ENCODE measurements at places on chromosomes 7 and 10.
A peak's percentile ranks its signal among the peaks of the same experiment; 100 is the strongest.

DNA sequence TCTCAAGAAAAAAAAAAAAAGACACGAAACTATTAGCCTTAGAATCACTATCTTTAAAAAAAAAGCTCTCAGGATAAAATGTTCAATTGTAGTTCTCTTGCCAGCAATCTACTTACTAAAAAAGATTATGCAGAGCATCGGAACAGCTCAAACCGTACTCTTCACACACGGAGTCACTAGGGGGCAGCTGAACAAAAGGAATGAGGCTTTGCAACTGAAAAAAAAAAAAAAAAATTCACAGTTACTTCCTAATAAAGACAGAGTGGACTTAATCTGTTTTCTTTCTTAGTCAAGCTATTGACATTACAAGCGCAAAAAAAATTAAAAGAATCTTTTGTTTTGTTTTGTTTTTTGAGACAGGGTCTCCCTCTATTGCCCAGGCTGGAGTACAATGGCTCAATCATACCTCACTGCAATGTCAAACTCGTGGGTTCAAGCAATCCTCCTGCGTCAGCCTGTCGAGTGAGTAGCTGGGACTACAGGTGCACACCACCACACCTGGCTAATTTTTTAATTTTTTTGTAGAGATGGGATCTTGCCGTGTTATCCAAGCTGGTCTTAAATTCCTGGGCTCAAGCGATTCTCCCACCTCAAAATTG lies 11.5 kb downstream of the PMS2 start:
- peak; percentile 53 for DNase-seq

GRCh38 chr7:31855530-31855929 lies 168.5 kb downstream of the PPP1R17 start:
- DNase-seq = no peak

DNA sequence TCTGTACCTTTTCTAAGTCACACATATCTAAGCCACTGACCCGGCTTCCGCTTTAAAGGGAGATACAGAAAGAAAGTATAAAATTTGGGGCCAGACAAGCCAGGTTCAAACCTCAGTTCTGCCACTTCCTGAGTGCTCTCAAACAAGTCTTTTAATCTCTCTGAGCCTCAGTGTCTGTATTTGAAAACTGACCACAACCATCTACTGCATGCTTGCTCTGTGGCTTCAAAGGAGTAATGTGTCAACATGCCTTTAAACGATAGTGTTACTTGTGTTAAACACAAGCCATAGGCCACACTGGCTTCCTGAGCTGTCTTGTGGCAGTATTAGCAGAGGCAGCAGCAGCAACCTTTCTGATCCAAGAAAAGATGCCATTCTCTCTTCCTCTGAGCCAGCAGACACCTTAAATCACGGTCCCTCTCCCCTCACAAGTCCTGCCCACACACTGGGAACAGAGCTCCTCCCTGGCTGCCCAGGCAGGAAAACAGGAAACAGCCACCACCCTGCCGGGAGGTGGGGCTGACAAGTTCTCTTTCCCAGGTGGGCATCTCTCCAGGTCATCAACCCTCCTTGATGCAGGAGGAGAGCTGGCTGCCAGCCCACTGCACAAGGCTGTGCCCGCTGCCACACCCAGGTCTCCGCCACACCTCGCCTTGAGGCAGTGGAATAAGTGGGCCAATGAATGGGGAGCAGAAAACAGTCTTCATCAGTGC lies 10.7 kb downstream of the HIP1 start:
- peak; percentile 66 for DNase-seq

DNA sequence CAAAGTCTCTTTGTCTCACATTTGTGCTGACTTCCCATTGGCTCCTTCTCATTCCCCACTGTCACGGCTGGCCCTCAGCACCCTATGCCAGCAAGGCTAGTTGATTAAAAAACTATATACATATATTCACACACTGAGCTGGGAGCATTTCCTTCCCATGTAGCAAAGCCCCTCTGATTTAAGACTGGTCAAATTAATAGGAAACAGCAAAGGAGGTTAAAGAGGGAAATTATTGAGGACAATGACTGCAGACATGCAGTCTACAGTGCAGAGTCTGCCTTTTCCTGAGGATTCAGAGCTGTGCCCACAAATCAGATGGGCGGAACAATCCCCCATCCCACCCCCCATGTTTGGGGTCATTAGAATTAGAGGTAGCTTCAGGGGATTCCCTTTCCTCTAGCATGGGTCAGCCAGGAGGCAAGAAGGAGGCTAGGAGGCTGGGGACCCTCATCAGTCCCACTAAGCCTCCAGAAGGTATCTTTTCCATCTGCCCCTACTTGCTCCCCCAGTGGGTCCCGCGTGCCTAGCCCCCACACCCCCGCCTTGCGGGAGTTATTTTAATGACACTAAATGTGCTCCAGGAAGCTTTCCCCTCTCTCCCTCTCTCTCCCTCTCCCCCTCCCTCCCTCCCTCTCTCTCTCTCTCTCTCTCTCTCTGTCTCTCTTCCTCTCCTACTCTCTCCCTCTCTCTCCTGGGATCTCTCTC lies 9.8 kb upstream of the DLX6 start:
- DNase-seq = no peak

GRCh38 chr7:924541-925231 lies 29.8 kb downstream of the ADAP1 start:
- DNase-seq = peak; percentile 42

DNA sequence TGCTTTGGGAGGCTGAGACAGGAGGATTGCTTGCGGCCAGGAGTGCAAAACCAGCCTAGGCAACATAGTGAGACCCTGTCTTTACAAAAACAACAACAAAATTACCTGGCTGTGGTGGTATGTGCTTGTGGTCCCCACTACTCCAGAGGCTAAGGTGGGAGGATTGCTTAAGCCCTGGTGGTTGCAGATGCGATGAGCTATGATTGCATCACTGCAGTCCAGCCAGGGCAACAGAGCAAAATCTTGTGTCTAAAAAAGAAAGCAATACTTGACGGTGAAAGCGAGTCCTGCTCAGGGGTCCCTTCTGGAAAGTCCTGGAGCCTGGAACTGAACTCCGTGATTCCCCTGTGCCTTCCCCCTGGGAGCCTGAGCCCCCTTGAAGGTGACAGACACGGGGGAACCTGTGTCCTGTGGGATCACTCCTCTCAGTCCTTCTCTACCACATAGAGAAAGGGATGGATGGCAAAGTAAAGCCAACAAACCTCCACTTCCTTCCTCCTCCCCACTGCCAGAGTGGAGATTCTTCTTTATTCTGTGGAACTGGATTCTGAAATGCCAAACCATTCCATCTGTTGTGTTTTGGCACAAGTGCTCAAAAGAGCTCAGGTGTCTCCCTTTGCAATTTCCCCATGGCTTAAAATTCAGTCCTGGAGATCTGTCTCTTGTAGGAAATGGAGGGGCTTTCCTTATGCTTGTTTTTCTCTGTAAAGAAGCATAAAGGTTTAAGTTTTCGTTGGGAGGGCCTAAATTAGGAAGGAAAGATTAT lies 50.6 kb downstream of the KIAA1217 start:
- no peak for DNase-seq

DNA sequence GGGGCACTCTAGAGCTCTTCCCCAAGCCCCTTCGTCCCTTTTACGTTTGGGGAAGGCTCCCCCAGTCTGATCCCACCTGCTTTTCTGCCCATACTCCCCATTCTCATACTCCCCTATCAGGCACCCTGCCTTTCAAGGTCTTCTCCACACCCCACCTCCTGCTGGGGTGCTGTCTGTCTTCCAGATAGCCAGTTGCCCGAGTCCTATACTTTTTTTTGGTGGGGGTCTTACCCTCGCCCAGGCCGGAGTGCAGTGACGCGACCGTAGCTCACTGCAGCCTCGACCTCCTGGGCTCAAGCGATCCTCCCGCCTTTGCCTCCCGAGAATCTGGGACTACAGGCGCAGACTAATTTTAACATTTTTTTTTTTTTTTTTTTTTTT lies 775 bp upstream of the ABHD11 start:
- DNase-seq = no peak

DNA sequence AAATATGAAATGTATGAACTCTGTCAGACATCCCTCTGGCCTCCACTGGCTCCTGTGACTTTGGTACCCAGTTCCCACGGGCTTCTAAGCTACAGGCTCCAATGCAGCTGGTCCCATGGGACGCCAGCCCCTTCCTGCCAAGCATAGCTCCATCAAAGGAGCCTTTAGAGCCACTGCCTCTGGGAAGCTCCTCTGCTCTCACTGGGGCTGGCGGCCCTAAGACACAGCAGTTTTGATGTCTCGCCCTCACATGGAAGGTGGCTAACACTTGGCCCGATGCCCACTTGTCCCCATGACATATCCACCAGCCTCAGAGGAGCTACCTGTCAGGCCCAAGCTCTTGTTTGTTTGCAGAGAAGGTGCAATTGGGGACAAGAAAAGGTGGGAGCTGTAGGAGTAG lies 453.7 kb upstream of the LRRN3 start:
- no peak for DNase-seq

DNA sequence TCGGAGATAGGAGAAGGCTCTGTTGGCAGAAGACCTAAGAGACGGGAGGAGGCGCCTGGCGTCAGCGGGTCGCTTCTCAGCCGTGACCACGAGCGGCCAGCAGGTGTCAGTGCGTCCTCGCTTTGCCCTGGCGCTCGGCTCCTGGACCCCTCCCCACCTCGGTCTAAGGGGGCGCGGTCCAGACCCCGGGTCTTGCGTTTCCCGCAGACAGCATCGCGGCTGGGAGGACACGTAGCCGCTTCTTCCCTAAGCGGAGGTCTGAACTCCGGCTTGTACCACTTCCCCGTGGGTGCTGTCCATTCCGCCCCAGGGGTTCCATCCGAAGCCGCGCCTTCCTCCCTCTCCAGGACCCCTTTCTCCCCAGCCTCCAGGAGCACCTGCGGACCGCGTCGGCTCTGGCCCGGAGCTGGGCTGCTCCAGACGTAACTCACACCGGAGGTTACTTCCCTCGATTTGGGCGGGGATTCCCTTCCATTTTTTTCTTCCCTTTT lies 593 bp upstream of the ADRA2A start:
- DNase-seq = peak; percentile 26

- no peak for DNase-seq
These were observed 316.4 kb upstream of the MBL2 start for GRCh38 chr10:53088961-53089360.

DNA sequence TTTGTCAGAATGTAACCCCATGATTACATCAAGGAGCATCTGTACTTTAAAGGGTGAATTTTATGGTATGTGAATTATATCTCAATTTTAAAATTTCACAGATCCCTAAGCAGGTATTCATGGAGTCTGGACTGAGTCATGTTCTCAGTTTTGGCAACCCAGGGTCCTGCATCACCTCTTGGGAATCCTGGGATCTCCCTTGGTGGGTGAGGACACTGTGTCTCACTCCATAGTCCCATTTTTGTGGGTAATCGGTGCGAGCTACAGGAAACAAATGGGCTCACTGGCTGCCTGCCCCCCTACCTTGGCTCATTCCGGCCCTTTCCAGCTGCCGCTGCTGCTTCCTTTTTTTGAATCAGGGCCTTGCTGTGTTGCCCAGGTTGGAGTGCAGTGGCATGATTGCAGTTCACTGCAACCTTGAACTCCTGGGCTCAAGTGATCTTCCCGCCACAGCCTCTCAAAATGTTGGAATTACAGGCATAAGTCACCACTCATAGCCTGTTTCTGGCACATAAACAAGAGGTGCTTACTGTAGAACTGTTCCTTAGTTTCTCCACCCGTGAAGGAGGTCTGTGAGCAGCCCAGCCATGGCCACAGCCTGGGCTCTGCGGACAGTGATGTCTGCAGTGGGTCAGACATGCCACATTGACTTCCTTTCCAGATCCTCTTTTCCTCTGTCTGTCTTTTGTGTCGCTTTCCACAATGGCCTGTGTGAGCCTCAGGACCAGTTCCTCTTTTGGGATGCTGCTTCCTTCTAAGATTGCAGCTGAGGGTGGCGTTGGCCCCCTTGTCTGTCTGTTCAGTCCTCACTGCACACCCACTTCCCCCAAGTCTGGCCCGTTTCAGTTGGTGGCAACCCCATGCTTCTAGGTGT lies 14.5 kb downstream of the PALD1 start:
- no peak for DNase-seq

GRCh38 chr10:79196470-79197461 lies 128.0 kb downstream of the ZMIZ1 start:
- peak; percentile 69 for DNase-seq

DNA sequence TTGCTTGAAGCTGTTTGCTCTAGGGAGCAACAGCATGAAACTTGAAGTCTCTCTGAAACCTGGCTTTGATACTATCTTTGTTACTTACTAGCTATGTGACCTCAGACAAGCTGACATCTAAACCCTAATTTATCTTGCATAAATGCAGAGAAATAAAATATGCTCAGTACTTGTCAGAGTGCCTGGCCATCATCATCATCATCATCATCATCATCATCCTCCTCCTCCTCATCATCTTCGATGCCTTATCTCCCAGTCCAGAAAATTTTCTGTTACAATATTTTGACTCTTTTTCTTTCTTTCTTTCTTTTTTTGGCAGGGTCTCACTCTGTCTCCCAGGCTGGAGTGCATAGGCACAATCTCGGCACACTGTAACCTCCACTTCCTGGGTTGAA lies 34.8 kb upstream of the TAX1BP1 start:
- DNase-seq = no peak

DNA sequence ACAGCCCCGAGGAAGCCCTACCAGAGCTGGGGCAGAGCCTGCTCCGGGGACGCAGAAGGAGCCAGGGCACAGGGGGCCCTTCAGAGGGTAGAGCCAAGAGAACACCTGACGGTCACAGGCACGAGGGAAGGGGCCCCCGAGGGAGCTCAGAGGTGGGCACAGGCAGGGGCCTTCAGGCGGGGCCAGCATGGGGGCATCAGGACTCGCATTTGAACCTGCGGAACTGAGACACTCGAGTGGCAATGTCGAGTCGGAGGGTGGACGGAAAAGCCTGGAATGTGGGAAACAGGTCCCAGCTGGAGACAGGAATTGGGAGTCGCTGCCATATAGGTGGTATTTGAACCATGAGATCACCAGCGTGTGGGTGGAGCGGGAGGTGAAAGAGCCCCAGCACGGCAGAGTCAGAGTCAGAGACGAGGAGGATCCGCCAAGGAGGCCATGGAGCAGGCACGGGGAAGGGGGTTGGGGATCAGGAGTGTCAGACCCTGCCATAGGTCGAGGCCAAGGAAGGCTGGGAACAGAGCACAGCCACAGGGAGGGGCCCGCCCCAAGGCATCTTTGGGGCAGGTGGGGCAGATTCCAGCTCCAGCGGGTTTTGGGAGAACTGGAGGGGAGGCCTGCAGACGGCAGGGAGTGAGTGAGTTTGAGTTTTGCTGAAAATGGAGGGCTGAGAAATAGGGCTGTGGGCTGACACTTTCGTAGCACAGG lies 13.8 kb downstream of the STK32C start:
- DNase-seq = no peak
